ENCODE measurements at places on chromosomes 2 and 18. TPM values are rescaled to one million over a fixed set of nuclear protein-coding genes. Genes with fewer than 3 reads are reported as not detected.

Gene FAM161A
- total RNA-seq: 6.5 TPM

Gene TTR
- total RNA-seq: not detected

DNA sequence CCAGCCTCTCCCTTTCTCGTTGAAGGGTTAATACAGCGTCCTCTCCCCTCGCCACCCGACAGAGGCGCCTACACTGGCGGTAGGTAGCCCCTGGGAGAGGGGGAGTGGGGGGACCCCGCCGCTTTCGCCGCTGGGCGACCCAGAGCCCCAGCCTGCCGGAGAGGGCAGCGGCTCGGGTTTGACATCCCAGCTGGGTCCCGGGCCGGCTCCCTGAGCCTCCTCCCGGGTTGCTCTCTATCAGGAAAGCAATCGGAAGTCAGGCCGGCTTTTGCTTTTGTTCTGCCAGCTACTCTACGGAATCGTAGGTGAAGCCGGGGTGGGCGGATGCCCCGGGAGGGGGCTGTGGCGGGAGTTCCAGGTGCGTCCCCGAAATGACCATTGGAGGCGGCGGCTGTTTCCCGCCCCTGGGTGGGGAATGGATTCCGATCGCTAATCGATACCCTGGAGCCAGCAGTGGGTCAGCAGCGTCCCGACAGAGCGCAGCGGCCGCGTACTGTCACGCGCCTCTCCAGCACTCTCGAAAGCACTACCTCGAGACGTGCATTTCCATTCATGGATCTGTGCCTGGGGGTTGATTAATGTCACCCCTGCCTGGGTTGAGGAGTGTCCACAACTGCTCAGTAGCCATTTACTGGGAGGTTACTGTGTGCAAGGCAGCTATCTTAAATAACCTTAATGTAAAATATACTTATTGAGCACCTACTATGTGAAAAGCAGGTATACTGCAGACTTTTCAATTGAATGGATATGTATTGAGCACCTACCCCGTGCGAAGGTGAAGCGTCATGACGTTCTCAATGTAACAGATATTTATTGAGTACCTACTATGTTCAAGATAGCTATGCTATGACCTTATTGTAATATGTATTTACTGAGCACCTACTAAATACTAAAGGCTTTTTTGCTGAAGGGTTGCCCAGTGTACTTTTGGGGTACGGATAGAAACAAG is 1.1 kb downstream of the MAPK4 start:
- no peak overlapping the region for H3K27ac ChIP-seq
- DNase-seq: peak; percentile 5
- H3K4me1 ChIP-seq: peaks cover 3% of the 10 kb centered on the region
- H3K36me3 ChIP-seq: no peaks in the 10 kb centered on the region
- H3K4me3 ChIP-seq: peak overlapping the region; percentile 7

- H3K36me3 ChIP-seq: no peaks in the 10 kb centered on the region
- no peak overlapping the region for H3K4me3 ChIP-seq
- DNase-seq: no peak
- H3K27ac ChIP-seq: no peak overlapping the region
- H3K27me3 ChIP-seq: no peaks in the 10 kb centered on the region
Observed at GRCh38 chr2:216294305-216294704, 78.0 kb downstream of the MARCHF4 start.

DNA sequence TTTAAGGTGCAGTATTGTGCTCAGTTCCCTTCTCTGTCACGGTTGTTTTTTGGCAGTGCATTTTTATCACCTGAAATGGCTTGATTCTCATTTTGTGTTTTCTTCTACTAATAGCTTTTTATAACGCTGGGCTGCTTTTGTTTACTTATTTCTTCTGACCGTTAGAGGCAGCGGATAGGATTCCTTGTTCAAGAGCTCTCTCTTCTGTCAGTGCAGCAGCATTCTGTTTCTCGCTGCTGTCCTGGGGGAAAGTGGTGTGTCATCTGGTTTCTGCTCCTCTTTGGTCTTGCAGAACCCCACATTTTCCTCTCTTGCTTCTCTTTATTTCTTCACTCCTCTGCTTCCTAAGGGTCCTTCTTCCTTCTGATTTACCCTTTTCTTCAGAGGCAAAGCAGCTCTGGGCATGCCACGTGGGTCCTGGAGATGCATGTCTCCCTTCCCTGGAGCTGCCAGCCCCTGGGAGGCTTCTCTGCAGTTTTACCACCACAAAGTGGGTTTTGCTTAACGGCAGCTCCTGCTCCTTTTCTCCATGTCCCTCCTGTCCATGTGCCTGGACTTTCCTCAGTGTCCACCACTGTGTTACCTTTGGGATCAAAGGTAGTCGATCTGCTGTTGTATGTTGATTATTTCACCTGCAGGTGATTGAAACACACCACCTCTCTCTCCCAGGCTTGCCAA is 47.3 kb upstream of the SNTG2 start:
- H3K27me3 ChIP-seq: peaks cover 1% of the 10 kb centered on the region
- H3K27ac ChIP-seq: no peak overlapping the region
- H3K36me3 ChIP-seq: no peaks in the 10 kb centered on the region
- DNase-seq: no peak
- H3K4me1 ChIP-seq: no peaks in the 10 kb centered on the region
- H3K4me3 ChIP-seq: no peak overlapping the region

GRCh38 chr2:235087832-235088495 is 136.1 kb downstream of the SH3BP4 start:
- no peaks in the 10 kb centered on the region for H3K36me3 ChIP-seq
- peaks cover 10% of the 10 kb centered on the region for H3K27me3 ChIP-seq
- DNase-seq: no peak
- H3K4me1 ChIP-seq: no peaks in the 10 kb centered on the region
- no peak overlapping the region for H3K4me3 ChIP-seq
- no peak overlapping the region for H3K27ac ChIP-seq

DNA sequence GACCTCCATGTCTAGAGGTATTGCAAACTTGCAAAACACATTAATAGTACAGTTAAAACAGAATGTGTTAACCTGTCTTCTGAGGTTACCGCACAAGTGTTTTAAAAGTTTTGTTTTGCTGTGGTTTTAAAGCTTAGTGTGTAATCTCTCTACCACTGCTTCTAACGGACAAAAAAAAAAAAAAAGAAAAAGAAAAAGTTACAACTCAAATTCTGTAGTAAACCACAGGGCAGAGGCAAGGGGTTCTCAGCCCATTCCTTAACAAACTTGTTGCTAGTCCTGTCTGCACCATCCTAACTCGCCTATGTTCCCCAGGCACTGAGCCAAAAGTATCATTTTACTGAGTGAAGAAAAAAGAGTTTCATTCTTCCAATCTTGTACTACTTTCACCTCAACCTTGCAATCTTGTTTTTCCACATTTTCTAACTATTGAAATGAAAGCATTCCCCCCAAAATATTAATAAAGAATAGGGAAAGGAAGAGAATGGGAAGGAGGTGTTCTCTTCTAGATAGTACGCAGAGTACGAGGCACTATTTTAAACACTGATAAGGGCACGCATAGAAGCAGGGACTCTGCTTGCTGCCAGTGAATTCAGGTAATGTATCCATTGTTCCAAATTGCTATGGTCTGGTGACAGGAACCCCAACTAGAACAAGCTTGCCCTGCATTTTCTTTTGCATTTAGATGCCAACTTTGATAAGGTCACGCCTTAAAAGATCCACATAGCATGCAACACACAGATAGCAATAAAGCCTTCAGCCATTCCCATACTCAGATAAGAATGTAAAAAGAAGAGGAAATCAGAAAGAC is 47.1 kb downstream of the IKZF2 start:
- DNase-seq: no peak
- H3K27me3 ChIP-seq: no peaks in the 10 kb centered on the region
- H3K27ac ChIP-seq: peak overlapping the region; percentile 3
- peaks cover 60% of the 10 kb centered on the region for H3K4me1 ChIP-seq
- no peaks in the 10 kb centered on the region for H3K36me3 ChIP-seq
- peak overlapping the region; percentile 70 for H3K4me3 ChIP-seq

DNA sequence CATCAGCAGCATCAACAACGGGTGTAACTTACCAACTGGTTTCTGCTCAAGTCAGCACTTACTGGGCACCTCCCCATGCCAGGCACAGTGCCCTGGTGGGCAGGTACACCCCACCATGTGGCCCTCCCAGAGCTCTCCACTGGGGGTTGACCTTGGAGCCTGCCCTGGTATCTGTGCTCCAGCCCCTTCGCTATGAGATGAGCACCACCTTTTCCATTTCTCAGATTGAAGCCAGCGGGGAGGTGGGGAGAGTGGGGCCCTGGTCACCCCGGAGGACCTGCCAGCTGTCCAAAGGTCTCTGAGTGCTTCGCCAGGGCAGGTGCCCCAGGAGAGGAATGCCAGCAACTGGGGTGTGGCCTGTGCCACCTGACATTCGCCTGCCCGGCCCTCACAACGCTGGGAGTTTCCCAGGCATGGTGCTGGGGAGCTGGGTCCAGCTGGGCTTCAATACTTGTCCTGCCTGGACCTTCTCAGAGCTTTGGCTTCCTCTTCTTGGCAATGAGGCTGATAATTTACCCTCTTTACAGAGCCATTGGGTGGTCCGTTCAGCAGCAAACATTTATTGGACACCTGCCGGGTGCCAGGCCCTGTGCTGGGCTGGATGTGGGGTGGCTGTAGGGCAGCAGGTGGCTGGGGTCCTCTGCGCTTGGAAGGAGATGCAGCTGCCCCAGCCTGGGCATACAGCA is 5.9 kb upstream of the ZAP70 start:
- no peak overlapping the region for H3K4me3 ChIP-seq
- H3K36me3 ChIP-seq: peaks cover 2% of the 10 kb centered on the region
- no peak for DNase-seq
- no peak overlapping the region for H3K27ac ChIP-seq

DNA sequence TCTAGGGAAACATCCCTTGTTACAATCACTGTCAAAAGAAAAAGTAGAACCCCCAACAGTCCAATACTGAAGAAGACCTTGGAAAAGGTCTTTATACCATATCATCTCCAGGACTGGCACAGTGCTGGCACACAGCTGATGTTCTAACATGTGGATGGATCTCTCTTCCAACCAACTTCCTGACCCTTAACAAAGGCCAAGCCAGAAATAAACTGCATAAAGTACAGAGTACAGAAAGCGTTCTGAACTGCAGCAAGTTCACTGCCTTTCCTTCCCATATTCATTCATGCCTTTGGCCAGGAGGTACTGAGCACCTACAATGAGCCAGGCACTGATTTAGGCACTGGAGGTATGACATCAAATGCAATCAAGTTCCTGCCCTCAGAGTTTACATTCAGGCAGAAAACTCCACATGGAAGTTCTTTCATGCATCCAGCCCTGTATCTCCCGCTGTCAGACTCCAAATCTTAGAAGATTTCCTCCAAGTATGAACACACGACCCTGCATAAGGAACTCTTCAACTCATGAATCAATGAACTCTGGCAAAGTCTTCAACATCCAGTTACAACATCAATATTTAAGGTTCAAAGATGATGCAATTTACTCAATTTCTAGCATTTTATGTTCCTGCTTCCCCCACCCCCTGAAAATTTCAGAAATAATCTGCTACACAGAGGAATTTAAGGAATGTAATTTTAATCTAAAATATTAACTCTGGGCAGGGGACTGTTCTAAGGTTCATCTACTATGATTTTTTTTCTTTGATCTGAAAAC is 33.8 kb downstream of the ACVR1 start:
- no peak for DNase-seq
- peaks cover 23% of the 10 kb centered on the region for H3K4me1 ChIP-seq
- H3K4me3 ChIP-seq: no peak overlapping the region
- H3K36me3 ChIP-seq: peaks cover 15% of the 10 kb centered on the region
- no peak overlapping the region for H3K27ac ChIP-seq

GRCh38 chr18:26036635-26037034 is 53.8 kb downstream of the SS18 start:
- no peak for DNase-seq
- H3K27me3 ChIP-seq: no peaks in the 10 kb centered on the region
- no peak overlapping the region for H3K4me3 ChIP-seq

DNA sequence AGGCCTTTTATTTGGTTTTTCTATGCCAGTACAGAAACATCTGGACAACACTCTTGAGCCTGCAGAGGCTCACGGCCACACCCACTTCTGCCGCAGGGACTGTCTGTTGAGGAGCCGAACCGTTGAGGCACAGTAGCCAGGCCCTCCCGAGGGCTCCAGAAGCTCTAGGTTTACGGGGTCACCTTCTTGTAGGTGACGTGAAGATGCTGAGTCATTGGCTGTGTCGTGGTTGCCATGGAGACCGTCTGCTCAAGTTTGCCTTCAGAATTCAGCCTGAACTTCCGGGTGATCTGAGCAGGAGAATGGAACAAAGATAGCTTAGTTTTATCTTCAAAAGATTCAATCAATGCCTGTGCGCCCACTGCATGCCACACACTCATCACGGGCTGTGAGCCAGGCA is 25.9 kb downstream of the BOK start:
- H3K4me3 ChIP-seq: no peak overlapping the region
- H3K27ac ChIP-seq: no peak overlapping the region
- no peaks in the 10 kb centered on the region for H3K4me1 ChIP-seq
- no peaks in the 10 kb centered on the region for H3K27me3 ChIP-seq

- H3K27ac ChIP-seq: peak overlapping the region; percentile 60
- peaks cover 12% of the 10 kb centered on the region for H3K36me3 ChIP-seq
- H3K27me3 ChIP-seq: peaks cover 4% of the 10 kb centered on the region
Observed at GRCh38 chr18:75211953-75212750, 1.6 kb downstream of the TSHZ1 start.

DNA sequence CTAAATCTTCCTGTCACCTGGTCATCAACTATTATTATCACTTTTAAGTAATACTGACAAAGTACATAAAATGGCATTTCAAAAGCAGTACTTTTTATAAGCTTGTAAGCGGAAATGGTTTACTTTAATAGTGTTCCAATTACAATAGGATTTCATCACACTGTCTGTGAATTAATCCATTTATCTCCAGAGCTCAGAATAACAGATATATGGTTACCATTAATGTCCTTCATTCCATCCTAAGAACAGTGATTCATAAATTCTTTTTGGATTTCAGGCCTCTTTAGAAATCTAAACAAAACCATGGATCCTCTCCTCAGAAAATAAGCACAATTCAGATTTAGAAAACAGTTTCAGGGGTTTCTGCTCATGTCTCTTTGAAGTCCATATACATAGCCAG is 68.4 kb downstream of the PID1 start:
- no peaks in the 10 kb centered on the region for H3K27me3 ChIP-seq
- H3K36me3 ChIP-seq: no peaks in the 10 kb centered on the region
- H3K4me3 ChIP-seq: no peak overlapping the region
- H3K4me1 ChIP-seq: no peaks in the 10 kb centered on the region
